CD8-positive, alpha-beta memory T cell (primary cell): ENCODE measurements at places on chromosomes 16 and 17. TPM values are rescaled to one million over a fixed set of nuclear protein-coding genes. Genes with fewer than 3 reads are reported as not detected.

DNA sequence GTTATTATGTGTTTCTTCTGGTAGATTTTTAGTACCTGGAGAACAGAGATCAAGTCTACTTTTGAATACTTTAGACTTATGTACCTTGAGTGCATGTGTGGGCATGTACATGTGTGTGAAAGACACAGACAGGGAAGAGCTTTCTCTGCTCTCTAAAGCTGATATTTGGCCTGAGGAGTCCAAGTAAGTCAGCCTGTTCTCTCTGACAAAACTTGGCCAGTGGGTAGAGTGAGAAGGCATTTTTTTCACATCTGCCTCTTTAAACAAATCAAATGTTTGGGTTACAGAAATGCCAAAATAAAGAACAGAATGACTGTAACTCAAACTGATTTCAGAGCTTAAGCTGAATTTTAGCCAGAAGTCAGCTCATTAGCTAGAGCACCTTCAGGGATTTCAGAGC lies 309.7 kb upstream of the DYNLRB2 start:
- no peaks in the 10 kb centered on the region for H3K4me1 ChIP-seq
- no peak for DNase-seq
- no peak overlapping the region for H3K4me3 ChIP-seq

DNA sequence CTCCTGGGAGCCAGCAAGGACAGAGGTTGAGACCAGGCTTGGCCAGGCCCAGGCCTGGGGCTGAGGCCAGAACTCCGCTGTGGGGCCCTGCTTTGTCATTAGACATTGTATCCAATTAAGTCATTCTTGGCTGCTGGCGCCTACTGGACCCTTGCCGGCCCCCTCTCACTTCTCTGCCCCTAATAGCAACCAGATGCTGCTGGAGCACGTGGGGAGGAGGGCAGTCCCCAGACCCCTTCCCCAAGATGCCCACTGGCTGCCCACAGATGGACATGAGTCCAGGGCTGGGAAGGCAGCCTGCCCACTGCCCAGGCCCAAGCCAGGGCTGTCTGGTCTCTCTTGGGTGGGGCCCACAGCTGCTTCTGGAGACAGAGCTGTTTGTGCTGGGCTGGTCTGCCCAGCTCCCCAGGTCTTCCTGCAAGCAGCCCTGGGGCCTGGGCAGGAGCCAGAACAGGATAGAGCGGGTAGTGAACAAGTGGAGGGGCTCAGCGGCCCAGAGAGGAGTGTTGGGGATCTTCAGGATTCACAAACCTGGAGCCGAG lies 7.8 kb downstream of the PLXDC1 start:
- H3K36me3 ChIP-seq: no peaks in the 10 kb centered on the region
- H3K27me3 ChIP-seq: no peaks in the 10 kb centered on the region
- no peaks in the 10 kb centered on the region for H3K4me1 ChIP-seq

GRCh38 chr17:66633317-66633965 lies 201.5 kb upstream of the CACNG5 start:
- peaks cover 22% of the 10 kb centered on the region for H3K4me1 ChIP-seq
- H3K36me3 ChIP-seq: no peaks in the 10 kb centered on the region
- DNase-seq: no peak
- H3K27ac ChIP-seq: no peak overlapping the region

Gene BOLA2
- 10.5 TPM for total RNA-seq

Gene CES1
- not detected for total RNA-seq

Gene MT1G
- total RNA-seq: 41.0 TPM
